ENCODE measurements at places on chromosomes 12 and 14. TPM values are rescaled to one million over a fixed set of nuclear protein-coding genes. Genes with fewer than 3 reads are reported as not detected.

DNA sequence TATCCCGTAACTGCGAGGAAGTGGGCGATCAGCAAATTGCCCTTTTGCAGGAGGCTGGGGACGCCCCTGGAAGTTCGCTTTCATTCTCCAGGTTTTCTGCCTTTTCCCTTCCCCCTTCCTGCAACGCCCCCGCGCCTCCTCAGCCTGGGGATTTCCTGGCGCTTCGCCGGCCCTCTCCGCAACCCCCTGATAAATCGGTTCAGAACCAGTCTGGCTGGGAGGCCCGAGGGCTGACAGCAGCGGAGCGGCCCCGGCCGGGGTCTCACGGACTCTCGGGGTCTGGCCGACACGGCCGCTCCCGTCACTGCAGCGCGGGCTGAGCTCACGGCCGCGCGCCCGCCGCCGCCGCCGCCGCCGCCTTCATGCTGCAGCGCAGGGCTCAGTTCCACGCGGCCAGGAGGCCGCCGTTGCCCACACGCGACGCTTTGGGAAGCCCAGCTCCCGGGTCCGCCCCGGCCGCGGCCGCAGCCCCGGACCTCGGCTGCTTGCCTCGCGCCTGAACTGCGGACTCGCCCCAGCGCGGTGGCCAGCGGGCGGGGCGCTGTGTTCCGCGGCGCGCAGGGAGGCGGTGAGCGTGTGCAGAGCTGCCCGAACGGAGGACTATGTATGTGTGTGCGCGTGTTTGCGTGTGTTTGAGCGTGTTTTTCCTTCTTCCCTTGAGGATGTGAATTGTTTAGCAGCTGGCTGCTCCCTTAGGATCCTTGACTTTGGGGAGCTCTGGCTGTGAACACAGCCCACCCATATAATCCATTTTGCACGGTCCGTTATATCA, at the start of gene LRFN5:
Gene LRFN5, plus strand, starts transcription at position 345 of the 772 bp plus-strand sequence.
- DNase-seq = no peak

- DNase-seq = no peak
These were observed 44.6 kb downstream of the A2ML1 start for GRCh38 chr12:8867009-8867408.

AMIGO2 gene
- 11.6 TPM for total RNA-seq

LRFN5 gene
- not detected for total RNA-seq

- no peak for DNase-seq
These were observed 11.4 kb downstream of the APAF1 start for GRCh38 chr12:98656289-98657101.

- DNase-seq = no peak
These were observed 199.6 kb upstream of the CNOT2 start for GRCh38 chr12:70043490-70044138.

TTC9 gene
- total RNA-seq = 11.8 TPM

NYNRIN gene
- total RNA-seq = 0.50 TPM

DNA sequence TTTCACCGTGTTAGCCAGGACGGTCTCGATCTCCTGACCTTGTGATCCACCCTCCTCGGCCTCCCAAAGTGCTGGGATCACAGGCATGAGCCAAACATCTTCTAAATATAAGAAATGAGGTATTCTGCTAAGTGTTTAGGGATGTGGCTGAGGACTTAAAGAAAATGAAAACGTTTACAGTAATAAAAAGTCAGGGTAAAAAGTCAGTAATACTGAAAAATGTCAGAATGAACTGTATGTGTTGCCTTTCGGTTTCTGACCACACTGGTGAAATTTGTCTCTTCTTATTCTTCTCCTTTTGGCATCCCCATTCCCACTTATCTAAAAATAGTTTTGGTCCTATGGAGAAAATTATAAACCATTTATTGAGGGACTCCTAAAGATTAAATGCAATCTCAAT, 20.5 kb downstream of the TMEM116 start:
- no peak for DNase-seq

GRCh38 chr14:78405079-78405856, 235.1 kb downstream of the NRXN3 start:
- DNase-seq = no peak

DNA sequence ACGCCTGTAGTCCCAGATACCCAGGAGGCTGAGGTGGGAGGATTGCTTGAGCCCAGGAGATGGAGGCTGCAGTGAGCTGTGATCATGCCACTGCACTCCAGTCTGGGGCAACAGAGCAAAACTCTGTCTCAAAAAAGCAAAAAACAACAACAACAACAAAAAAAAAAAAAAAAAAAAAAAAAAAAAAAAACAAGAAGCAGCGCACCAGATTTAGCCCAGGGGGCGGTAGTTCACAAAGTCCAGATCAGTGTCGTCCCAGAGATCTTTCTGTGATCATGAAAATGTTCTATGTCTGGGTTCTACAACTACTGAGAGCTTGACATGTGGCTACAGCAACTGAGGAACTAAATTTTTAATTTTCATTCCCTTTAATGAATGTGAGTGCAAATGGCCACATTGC, 27.4 kb downstream of the OAS2 start:
- DNase-seq = no peak

DNA sequence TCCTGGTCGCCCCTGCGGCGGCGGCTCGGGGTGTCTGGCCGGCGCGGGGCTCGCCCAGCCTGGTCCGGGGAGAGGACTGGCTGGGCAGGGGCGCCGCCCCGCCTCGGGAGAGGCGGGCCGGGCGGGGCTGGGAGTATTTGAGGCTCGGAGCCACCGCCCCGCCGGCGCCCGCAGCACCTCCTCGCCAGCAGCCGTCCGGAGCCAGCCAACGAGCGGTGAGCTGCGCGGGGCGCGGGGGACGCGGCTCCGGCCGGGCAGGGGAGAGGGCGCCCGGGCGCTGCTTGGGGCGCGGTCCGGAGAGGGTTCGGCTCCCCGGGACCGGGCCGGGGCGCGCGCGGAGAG, at the start of gene LGALS3:
Gene LGALS3, plus strand, starts transcription at position 167 of the 342 bp plus-strand sequence. CDS start 8,122 bp downstream, outside the sequence.
- DNase-seq = peak; percentile 61

GRCh38 chr14:102731101-102731870, 46.0 kb upstream of the TRAF3 start:
- DNase-seq = no peak

DNA sequence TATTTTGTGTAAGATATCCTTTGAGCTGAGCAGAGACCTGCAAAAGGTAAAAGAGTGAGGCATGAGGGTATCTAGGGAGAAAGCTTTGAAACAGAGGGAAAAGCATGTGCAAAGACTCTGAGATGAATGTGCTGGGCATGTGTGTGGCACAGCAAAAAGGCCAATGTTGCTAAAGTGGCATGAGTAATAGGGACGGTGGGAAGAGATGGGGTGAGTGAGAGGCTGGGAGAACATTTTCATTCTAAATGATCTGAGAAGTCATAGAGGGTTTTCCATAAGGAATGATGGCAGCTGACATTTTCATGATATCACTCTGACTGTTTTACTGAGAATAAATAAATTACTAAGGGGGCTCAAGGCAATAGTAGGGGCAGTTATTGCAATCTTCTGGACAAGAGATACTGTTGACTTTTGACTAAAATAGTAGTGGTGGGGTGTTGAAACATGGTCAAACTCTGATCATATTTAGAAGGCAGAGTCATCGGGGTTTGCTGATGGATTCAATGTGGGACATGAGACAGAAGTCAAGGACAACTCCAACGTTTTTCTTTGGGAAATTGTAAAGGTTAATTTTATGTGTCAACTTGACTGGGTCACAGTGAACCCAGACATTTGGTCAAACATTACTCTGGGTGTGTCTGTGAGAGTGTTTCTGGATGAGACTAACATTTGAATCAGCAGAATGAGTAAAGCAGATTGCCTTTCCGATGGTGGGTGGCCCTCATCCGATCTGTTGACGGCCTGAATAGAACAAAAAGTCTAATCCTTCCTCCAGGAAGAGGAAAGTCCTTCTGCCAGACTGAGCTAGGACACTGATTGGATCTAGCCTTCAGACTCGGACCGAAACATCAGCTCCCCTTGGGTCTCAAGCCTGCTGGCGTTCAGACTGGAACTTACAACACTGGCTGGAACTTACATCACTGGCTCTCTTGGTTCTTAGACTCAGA, 193.9 kb upstream of the PLXNC1 start:
- DNase-seq = no peak

GRCh38 chr12:2003676-2004112, 563 bp downstream of the DCP1B start:
- no peak for DNase-seq

DNA sequence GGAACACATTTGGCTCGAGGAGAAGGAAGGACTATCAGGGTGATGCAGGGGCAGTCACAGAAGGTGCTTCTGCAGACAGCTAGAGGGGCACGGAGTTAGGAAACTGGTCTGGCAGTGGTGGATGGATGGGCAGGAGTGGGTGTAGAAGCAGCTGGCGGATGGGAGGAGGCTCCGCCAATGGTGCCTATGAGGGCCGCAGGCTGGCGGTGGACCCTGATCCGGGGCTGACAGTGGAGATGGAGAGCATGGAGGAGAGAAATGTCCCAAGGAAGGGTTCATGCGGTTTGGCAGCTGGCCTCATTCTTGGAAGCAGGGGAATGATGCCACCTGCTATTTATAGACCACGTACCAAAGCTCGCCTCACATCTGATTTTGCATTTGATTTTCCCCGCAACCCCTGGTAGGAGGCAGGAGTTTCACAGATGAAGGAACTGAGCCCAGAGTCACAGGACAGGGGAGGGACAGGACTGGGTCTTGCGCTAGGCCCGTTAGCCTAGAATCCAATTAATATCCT, 237.1 kb downstream of the FOXN3 start:
- DNase-seq = no peak

ESRRB gene
- not detected for total RNA-seq

GRCh38 chr14:62905566-62905965, 139.7 kb downstream of the KCNH5 start:
- no peak for DNase-seq

NRXN3 gene
- total RNA-seq = not detected

ACOT6 gene
- total RNA-seq = not detected

GRCh38 chr14:22471545-22472121, 117.4 kb downstream of the DAD1 start:
- no peak for DNase-seq

HAL gene
- 0.38 TPM for total RNA-seq

DNA sequence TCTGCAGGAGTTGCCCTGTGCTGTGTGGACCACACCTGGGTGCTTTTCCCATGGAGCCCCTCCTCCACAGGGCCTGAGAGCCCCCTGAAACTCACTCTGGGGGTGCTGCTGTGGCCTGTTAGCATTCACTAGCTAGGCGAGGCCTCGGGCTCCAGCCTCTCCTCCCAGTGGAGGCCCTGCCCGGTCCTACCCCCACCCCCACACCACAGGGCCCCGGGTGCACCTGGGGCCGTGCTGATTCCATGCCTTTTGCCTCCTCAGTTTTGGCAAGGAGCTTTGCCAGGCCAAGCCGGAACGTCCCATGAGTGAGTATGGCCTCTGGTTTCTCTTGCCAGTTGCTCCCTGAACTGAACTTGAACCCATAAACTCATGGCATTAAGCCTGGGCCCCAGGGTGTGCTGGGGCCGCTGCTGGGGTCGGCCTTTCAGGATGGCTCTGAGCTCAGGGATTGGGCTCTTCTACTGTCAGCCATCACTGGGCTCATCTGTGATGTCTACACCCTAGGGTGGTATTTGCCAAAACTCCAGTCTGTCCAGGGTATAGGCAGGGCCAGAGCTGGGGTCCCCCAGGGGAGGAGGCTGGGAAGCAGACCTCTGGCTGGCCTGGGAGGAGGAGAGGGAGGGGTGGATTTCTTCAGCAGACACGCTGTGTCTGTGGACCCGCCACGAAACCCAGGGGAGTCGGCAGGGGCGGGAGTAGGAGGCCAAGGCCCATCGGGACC, 58.7 kb upstream of the TSPAN9 start:
- DNase-seq = no peak

TGM1 gene
- total RNA-seq = 5.1 TPM

DNA sequence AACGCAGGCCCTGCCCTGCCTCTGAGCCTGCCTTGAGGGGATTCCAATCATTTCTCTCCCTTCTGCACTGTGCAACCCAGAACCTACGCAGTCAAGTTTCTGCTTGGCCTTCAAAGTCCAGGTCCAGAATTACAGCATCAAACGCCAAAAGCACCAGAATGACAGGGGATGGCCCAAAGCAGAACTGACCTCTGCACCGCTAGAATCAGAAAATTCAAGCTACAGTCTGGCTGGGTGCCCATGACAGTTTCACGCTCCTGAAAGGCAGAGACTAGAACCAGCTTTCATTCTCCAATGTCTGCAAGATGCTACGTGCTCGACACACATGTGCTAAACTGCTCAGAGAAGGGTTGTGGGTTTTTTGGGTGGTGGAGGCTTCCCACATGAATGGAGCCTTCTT, 4.1 kb downstream of the CLMN start:
- no peak for DNase-seq

FAR2 gene
- total RNA-seq = 12.6 TPM

- no peak for DNase-seq
These were observed 17.1 kb downstream of the SYNE3 start for GRCh38 chr14:95499354-95499750.

GRCh38 chr12:120362516-120363273, 6.3 kb downstream of the MSI1 start:
- no peak for DNase-seq

GRCh38 chr12:98295681-98296080, 219.7 kb upstream of the TMPO start:
- no peak for DNase-seq

FAM181A gene
- total RNA-seq = not detected

DNA sequence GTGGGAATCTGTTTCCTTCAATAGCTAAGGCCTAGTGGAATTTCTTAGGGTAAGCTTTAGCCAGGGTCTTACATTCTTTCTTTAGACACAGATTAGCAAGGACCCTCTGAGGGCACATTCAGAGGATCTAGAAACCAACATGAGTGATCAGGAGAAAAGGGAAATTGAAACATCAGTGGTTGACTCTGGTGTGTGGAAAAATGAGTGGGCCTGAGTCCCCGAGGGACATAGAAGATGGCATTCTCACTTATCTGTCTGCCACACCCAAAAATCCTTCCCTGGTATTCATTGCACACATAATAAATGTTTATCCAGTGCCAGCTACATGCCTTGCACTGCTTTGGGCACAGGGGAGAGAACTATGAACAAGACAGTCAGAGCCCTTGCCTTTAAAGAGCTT, 82.9 kb downstream of the SSPN start:
- no peak for DNase-seq

ACSS3 gene
- not detected for total RNA-seq

- no peak for DNase-seq
These were observed 58.4 kb upstream of the SAV1 start for GRCh38 chr14:50726372-50727107.
